ENCODE measurements at places on chromosomes 7 and 10. TPM values are rescaled to one million over a fixed set of nuclear protein-coding genes. Genes with fewer than 3 reads are reported as not detected.
A peak's percentile ranks its signal among the peaks of the same experiment; 100 is the strongest.

PLEKHS1 gene
- 0.38 TPM for polyA plus RNA-seq

CYP3A5 gene
- polyA plus RNA-seq = 2.7 TPM

SPDYE11 gene
- 1.6 TPM for polyA plus RNA-seq

METTL27 gene
- 5.1 TPM for polyA plus RNA-seq

OPN4 gene
- polyA plus RNA-seq = not detected

MACC1 gene
- 10.8 TPM for polyA plus RNA-seq

UTF1 gene
- not detected for polyA plus RNA-seq

CUZD1 gene
- polyA plus RNA-seq = 2.1 TPM

LRRC18 gene
- polyA plus RNA-seq = 0.20 TPM

RET gene
- polyA plus RNA-seq = 16.7 TPM

PFKFB3 gene
- 29.0 TPM for polyA plus RNA-seq

TNS3 gene
- 87.4 TPM for polyA plus RNA-seq

- peak; percentile 56 for DNase-seq
These were observed 60.2 kb upstream of the MKRN1 start for GRCh38 chr7:140539461-140539860.

DNA sequence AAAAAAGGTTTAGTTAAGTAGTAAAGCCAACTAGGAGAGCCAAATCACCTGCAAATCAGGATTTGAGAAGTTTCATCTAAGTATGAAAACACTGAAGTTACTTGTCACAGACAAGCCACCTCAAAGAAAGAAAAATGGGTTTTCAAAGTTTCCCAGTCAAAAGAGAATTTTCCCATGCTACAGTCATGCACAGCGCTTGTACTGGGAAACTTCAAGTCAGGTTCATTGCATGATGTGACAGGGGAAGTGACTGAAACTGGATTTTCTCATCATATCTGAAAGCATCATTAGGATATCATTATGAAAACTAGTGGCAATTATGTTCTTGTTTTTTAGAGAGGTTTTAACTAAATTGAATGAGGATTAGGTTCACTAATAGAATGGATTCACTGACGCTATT, 167.0 kb downstream of the SGMS1 start:
- no peak for DNase-seq

GRCh38 chr10:29414501-29414900, 125.6 kb downstream of the LYZL1 start:
- DNase-seq = no peak

- peak; percentile 19 for DNase-seq
These were observed 31.2 kb downstream of the CFAP46 start for GRCh38 chr10:132910901-132911785.

GRCh38 chr10:76086761-76087639, 655.6 kb downstream of the LRMDA start:
- peak; percentile 62 for DNase-seq

DNA sequence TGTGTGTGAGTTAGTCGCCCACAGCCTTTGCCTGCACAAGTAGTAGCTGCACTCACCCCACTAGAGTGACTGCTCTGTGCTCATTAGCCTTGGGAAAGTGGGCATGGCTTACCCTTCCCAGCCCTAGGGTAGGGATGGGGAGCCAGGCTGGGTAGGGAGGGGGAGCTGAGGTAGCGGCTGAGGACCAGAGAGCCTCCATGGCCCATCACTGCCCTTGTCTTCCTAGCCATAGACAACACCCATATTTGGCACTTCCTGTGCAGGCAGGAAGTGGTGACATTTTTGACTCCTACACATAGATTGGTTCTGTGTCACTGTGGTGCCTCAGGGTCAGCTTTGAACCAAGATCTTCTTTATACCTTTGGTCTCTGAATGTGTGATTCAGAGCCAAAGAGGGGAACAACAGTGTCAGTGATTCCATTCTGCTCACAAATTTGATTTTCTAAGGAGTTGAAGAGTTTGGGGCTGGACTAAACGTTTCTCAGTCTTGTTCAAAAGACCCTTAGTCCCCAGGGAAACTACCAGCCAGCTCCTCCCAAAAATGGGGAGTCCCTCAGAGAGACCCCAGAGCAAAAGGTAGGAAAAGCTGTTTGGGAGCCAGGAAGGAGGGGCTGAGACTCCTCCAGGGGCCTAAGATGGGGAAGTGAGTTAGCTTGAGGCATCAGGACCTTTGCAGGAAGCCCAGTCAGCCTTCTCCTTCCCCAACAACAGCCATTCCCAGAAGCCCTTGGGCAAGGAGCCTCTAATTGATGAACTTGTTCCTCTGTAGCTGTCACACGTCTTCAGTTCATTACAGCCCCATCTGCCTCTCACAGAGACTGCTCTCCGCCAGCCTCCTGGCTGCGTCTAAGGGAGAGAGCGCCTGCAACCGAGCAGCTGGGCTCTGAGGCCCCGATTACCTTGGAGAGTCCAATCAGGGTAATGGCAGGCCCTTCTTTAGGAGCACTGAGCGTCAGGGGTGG, 135.0 kb downstream of the CDH23 start:
- no peak for DNase-seq

DNA sequence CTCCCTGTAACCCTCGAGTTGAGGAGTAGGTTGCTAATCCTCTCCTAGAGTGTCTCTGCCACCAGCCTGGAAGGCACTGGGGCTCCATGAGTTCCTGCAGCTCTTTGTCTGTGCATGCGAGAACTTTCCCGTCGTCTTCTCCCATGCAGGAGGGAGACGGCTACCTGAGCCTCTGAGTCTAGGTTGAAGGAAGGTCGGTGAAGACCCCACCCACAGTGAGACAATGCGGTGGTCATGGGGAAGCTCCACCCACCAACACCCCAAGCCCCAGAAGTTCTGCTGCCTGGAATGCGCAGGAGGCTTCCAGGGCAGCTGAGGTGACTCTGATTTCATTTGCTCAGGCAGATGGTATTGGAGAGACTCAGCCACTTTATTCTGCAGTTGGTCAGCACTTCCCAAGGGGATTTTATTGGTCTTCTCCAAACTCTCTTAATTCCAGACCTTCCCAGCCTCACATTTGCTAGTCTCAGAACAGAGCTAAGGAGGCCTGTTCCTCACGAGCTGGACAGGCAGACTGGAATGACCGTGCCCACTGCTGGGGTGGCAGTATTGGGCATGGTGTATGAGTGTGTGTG, 36.5 kb downstream of the PTPRE start:
- DNase-seq = no peak

DNA sequence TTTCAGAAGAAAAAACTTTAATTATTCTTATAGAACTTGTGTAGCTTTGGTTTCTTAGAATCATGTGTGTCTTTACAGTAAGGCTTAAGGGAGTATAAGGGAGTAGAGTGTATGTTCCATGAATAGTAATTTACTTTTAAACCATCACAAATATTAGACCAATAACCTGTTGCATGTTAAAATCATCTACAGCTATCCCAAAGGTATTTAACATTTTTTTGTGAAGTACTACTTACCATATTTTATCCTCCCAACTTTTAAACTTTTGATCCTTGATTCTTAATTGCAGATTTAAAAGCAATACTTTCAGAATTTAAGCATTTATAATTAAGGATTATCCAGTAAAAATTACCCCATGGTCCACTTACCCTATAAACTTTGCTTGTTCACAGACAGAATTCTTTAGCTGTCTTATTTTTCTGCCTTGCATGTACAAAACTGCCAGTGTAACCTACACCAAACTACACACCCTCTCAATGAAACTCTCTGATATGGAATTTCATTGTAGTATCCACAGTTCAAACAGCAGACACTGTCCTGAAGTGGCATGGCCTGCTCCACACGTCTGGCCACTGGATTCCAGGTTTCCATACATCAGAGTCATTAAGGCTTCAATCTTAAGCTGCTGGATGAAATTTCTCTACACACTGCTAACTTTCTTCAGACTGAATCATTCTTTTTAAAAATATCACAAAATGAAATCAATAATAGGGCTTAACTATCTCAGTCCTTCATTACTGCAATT, 5.8 kb downstream of the GLI3 start:
- no peak for DNase-seq

GRCh38 chr10:77173615-77174461, 463.8 kb downstream of the KCNMA1 start:
- DNase-seq = peak; percentile 80

GRCh38 chr10:11260170-11260569, 242.5 kb downstream of the CELF2 start:
- DNase-seq = no peak

DNA sequence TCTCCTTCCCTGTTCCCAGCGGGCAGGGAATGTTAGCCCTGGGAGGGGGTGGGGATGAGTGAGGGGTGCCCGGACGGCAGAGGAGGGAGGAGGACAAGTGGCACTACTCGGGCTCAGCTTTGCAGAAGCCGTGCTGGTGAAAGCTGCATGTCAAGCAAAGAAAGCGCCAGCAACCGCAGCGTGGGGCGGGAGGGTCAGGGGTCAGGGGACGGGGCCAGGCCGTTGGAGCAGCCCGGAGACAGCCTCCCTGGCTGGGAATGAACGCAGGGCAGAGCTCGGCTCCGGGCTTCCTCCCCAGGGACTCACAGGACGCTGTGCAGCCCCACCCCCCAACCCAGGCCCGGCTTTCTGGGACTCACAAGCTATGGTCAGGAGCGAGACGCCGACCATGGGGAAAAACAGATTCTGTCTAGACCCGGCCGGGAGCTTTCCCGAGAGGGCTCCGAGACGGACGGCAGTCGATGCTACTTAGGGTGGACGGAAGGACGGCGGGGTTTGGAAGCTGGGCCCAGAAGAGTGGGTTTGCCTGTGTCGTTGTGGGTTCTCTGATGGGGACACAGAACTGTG, 113.4 kb downstream of the VIPR2 start:
- no peak for DNase-seq

DNA sequence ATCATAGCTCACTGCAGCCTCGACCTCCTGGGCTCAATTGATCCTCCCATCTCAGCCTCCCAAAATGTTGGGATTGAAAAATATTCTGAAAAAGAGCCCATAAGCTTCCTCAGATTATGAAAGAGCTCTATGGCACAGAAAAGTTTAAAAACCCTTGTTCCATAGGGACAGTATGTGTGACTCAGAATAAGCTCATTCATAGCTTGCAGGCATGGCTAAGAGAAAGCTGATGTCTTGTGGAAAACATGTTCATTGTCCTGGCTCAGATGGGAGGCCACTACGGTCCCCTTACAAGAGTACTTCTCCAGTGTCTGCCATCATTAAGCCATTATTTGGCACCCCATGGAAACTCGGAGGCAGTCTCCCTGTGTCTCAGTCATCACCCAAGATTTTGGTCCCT, 64.0 kb downstream of the CCDC3 start:
- DNase-seq = no peak

All from left kidney (tissue), 8 donors.